ENCODE measurements at places on chromosomes 2 and 18. TPM values are rescaled to one million over a fixed set of nuclear protein-coding genes. Genes with fewer than 3 reads are reported as not detected.

DNA sequence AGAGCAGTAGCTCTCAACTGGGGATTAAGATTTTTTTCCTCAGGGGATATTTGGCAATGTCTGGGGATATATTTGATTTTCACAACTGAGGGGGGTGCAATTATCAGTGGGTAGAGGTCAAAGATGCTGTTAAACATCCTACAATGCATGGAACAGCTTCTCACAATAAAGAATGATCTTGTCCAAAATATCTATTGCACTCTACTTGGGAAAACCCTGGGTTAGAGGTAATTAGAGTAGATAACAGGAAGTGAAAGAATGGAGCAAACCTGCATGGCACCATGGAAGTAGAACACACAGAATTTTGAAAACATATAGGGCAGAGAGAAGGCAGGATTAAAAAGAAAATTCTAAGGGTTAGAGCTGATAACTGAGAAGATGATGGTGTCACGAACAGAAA, 26.4 kb upstream of the PPM1B start:
- DNase-seq = no peak

GRCh38 chr18:13474907-13475545, 251.3 kb downstream of the FAM210A start:
- no peak for DNase-seq

GRCh38 chr2:42937171-42937875, 144.9 kb upstream of the HAAO start:
- no peak for DNase-seq

- peak; percentile 65 for DNase-seq
Measured at GRCh38 chr2:241507430-241508239, 749 bp downstream of the STK25 start.

DNA sequence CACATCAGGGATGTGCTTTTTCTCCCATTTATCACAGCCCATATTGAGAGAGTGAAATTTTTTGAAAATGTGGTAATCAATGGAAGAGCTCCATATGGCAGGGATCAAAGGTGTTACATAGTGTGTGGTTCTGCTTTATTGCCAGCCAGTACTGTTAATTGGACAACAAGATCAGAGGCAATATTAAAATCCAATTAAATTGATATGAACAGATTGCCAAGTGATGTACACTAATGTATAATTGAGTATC, 338.9 kb downstream of the BCL11A start:
- DNase-seq = no peak

LRATD1 gene
- total RNA-seq = 12.9 TPM

GRCh38 chr2:84938194-84938879, 32.6 kb upstream of the KCMF1 start:
- DNase-seq = no peak

- peak; percentile 33 for DNase-seq
Measured at GRCh38 chr2:236985761-236986339, 99.8 kb upstream of the COPS8 start.

HOXD10 gene
- total RNA-seq = 0.62 TPM

PAX3 gene
- 4.8 TPM for total RNA-seq

UGT1A5 gene
- 0.51 TPM for total RNA-seq

- DNase-seq = peak; percentile 95
Measured at GRCh38 chr2:28717339-28717758, 34.3 kb upstream of the PPP1CB start.

- DNase-seq = no peak
Measured at GRCh38 chr2:147353072-147353381, 491.8 kb upstream of the ACVR2A start.

DNA sequence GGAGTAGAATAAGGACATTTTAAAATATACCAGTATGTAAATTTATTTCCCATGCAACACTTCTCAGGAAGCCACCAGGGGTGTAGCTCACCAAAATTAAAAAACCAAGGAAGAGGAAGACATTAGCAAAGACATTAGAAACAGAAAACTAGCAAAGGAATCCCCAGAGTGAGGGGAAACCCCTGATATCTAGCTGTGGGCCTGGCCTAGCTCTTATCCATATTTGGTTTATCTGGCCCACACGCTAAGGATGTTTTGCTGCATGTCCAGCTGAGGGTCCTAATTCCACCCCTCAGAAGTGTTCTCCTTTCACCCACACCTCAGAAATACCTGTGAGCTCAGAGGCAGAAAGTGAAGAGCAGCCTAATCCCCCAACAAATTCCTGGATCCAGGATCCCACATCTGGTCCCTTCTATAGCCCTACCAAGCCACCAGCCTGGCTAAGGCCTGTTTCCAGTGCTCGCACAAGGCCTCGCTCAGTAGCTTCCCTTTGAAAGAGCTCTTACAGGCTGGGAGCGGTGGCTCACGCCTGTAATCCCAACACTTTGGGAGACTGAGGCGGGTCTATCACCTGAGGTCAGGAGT, 17.4 kb downstream of the OSBPL1A start:
- no peak for DNase-seq

GRCh38 chr2:7210712-7211111, 293.5 kb downstream of the RNF144A start:
- DNase-seq = no peak

GRCh38 chr2:233258211-233258610, 6.7 kb downstream of the ATG16L1 start:
- DNase-seq = no peak

GRCh38 chr2:224666951-224667553, 49.1 kb downstream of the CCDC195 start:
- no peak for DNase-seq

FBLN7 gene
- total RNA-seq = 9.5 TPM

DNA sequence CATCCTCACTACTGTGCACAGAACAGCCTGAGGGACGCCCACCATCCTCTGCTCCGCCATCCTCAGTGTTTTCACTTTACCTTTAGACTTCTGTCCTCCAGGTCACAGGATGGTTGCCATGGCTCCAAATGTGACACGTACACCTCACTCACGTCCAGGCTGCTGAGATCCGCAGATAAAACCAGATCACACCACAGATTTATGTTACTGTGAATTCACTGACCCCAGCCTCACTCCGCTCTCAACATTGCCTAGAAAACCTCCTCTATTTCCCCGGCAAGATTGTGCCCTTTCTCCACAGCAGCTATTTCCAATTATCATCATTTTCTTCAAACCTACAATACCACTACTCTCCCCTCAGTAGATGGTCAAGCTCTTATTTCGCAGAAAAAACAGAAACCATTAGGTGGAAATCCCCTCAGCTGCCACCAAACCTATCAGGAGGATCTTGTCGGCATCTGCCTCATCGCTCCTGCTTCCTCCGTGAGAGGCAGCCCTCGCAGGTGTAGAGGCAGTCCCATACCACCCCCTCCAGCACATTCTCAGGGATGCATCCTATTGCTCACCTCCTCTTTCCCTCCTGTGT, 49.8 kb upstream of the SLC1A4 start:
- DNase-seq = no peak

GRCh38 chr2:182259629-182260150, 167.1 kb downstream of the PDE1A start:
- no peak for DNase-seq

DNA sequence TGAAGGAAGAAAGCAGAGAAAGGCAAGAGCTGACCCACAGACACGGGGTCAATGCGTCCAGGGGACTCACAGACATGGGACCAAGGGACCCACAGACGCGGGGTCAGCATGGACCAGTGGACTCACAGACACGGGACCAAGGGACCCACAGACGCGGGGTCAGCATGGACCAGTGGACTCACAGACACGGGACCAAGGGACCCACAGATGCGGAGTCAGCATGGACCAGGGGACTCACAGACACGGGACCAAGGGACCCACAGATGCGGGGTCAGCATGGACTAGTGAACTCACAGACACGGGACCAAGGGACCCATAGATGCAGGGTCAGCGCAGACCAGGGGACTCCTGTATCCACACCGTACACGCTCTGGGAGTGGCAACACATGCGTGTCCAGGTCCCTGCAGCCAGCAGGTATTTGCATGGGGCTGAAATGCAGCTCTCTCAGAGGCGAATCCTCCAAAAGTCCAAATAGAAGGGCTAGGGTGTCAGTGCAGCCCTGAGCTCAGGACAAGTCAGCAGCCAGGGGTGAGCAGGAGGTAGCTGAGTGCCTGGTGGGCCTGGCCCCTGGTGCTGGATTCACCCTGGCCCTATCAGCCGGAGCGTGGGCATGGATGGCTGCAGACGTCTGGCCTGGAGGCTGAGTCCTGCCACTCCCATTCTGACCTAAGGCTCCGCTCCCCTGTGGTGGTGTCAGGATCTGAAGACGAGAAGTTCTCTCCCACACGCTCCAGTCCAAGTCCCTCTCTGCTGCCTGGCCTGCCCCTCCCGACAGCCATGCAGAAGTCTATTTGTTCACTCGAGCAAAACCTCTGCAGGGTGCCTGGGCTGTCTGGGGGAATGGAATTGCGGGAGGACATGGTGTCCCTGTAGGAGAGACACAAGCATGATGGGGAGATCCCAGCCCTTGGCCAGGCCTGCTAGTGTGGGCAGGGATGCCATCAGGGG, 28.5 kb downstream of the TMEM18 start:
- no peak for DNase-seq

GRCh38 chr18:28175930-28176697, 816 bp downstream of the CDH2 start:
- peak; percentile 25 for DNase-seq

GRCh38 chr2:127623388-127624319, 22.3 kb upstream of the GPR17 start:
- DNase-seq = no peak

- DNase-seq = peak; percentile 48
Measured at GRCh38 chr18:2316082-2316750, 255.1 kb downstream of the METTL4 start.

GRCh38 chr18:25052511-25052921, 299.4 kb downstream of the ZNF521 start:
- no peak for DNase-seq

DNA sequence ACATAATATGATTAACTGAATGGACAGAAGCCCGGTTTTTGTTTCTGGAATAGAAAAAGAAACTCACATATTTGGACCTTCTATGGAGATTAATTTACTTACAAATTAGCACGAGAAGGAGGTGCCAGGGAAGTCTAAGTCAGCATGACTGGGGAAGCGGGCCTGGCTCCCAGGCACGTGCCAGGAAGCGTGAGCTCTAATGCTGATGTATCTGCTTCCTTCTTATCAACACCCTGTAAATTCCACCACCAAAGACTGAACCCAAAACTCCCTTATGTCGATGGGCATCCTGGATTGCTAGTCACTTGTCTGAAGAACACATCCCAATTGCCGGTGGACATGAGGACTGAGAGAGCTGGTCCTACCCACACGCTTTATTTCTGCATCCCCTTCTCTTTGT, 134.5 kb downstream of the GALNT14 start:
- no peak for DNase-seq

GRCh38 chr2:190972846-190973245, 41.1 kb downstream of the STAT1 start:
- no peak for DNase-seq
